ENCODE measurements at places on chromosomes 2 and 18. TPM values are rescaled to one million over a fixed set of nuclear protein-coding genes. Genes with fewer than 3 reads are reported as not detected.

Gene C1QL2
- not detected for total RNA-seq

Gene ABCG8
- total RNA-seq: not detected

Gene SULT6B1
- total RNA-seq: not detected

Gene PARD3B
- 15.7 TPM for total RNA-seq

Gene INHBB
- total RNA-seq: not detected

Gene MYL1
- total RNA-seq: not detected

Gene RTP5
- total RNA-seq: not detected

Gene DSC3
- 0.15 TPM for total RNA-seq

Gene EPB41L5
- 14.3 TPM for total RNA-seq

Gene NHEJ1
- total RNA-seq: 28.3 TPM

Gene ANKRD30B
- total RNA-seq: 0.50 TPM

Gene PTPRM
- total RNA-seq: 43.8 TPM

Gene CD207
- not detected for total RNA-seq

Gene GLI2
- total RNA-seq: 3.2 TPM

Gene PLGLB2
- total RNA-seq: not detected

Gene SNED1
- 52.9 TPM for total RNA-seq

Gene GAD1
- total RNA-seq: 0.33 TPM

Gene PROKR1
- not detected for total RNA-seq

Gene KCNE4
- 21.2 TPM for total RNA-seq

Gene CCDC93
- 27.1 TPM for total RNA-seq

Gene IL36A
- not detected for total RNA-seq

Gene FEZ2
- total RNA-seq: 56.9 TPM
